ENCODE measurements at places on chromosomes 1 and 21. TPM values are rescaled to one million over a fixed set of nuclear protein-coding genes. Genes with fewer than 3 reads are reported as not detected.

- H3K4me1 ChIP-seq: no peaks in the 10 kb centered on the region
- H3K27me3 ChIP-seq: peaks cover 31% of the 10 kb centered on the region
- H3K27ac ChIP-seq: no peak overlapping the region
- DNase-seq: no peak
- H3K4me3 ChIP-seq: no peak overlapping the region
- H3K36me3 ChIP-seq: no peaks in the 10 kb centered on the region
These were observed 172.4 kb downstream of the CACNA1E start for GRCh38 chr1:181655756-181656155.

DNA sequence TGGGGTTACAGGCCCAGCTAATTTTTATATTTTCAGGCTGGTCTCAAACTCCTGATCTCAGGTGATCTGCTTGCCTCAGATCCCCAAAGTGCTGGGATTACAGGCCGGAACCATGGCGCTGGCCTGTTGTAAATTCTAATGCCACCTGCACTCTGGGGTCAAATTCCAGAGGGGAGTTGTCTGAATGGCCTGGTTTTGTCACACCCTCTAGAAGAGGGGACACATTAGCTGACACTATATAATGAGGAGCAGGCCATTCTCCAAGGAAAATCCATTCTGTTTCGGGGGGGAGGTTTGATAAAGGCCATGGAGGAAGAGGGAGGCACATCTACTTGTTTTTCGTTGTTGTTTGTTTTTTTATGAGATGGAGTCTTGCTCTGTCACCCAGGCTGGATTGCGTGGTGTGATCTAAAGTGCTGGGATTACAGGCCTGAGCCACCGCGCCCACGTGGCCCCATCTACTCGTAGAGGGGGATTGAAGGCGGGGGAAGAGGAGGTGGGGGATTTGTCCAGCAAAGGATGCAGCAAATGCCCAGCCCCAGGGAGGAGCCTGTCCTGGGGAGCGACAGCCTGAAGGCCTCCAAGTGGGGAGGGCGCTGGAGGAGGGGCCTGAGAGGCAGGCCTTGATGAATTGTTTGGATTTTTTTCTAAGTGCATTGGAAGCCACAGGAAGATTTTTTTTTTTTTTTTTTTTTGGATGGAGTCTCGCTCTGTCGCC, 78.4 kb upstream of the SLC45A1 start:
- H3K27ac ChIP-seq: no peak overlapping the region
- H3K36me3 ChIP-seq: no peaks in the 10 kb centered on the region
- no peak for DNase-seq
- H3K4me1 ChIP-seq: no peaks in the 10 kb centered on the region
- H3K4me3 ChIP-seq: no peak overlapping the region
- peaks cover 25% of the 10 kb centered on the region for H3K27me3 ChIP-seq

ADGRL4 gene
- total RNA-seq: 19.3 TPM

- no peak overlapping the region for H3K27ac ChIP-seq
- no peaks in the 10 kb centered on the region for H3K27me3 ChIP-seq
- no peak for DNase-seq
- H3K4me1 ChIP-seq: peaks cover 41% of the 10 kb centered on the region
These were observed 2.0 kb upstream of the UTP25 start for GRCh38 chr1:209825591-209826434.

- H3K36me3 ChIP-seq: no peaks in the 10 kb centered on the region
- no peak overlapping the region for H3K27ac ChIP-seq
- no peak for DNase-seq
- no peak overlapping the region for H3K4me3 ChIP-seq
- no peaks in the 10 kb centered on the region for H3K4me1 ChIP-seq
These were observed 22.6 kb downstream of the FOXD2 start for GRCh38 chr1:47460456-47460855.

DNA sequence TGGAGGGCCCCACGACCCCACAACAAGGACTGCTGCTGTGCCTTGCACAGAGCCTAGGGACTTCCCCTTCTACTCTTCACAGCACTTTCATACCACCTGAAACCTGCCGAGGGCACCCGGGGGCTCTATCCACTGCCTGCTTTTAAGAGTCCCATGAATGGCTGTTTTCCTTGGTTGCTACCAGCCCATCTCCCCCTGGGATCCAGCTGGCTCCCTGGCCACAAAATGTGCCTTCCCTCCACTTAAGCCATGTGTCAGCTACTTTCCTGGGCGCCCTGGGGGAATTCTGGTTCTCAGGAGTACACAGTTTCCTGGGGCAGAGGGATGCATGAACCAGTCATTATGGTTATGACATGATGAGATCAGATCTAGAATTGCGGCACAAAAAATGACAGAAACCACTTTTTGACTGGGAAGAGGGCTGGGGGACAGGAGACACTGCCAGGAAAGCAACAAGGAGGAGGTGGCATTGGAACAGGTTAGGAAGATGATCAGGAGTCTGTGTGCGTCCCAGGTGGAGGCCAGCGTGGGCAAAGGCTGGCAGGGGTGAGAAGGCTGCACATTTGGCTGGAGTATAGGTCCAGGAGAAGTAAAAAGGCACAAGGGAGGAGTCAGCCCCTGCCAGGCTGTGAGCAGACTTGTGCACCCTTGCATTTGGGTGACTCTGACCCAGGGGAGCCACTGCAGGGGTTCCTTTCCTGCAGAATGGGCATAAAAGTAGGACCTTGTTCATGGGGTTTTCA, 3.2 kb upstream of the TNFRSF8 start:
- peaks cover 9% of the 10 kb centered on the region for H3K4me1 ChIP-seq
- H3K36me3 ChIP-seq: no peaks in the 10 kb centered on the region
- H3K4me3 ChIP-seq: no peak overlapping the region

DNA sequence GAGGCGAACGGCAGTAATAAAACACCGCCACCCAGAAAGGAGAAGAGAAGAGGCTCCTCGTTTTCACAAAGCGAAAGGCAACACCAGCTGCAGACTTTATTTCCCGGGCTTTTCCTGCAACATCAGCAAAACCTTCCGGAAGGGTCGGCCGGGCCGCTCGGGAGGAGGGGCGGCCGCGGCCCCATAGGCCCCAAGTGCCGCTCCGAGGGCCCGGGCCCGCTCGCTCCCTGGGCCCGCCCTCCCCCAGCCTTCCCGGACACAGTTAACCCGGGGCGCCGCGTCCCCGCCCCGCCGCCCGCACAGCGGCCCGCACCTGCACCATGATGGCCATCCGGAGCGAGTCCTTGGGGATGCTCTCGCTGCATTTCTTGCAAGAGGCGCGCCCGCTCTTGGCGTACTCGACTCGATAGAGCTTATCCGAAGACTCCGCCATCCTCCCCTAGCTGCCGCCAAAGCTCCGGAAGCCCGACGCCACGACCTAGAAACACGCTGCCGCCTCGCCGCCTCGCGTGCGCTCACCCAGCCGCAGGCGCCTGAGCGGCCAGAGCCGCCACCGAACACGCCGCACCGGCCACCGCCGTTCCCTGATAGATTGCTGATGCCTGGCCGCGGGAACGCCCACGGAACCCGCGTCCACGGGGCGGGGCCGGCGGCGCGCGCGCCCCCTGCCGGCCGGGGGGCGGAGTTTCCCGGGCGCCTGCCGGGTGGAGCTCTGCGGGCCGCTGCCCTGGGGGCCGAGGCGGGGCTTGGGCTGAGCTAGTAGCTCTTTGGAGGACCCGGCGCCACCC, at the start of gene PARP1:
TSS of gene PARP1 (minus strand) at position 597 of the 788 bp plus-strand sequence. CDS start at position 433, 164 bp downstream.
- no peaks in the 10 kb centered on the region for H3K36me3 ChIP-seq
- H3K4me1 ChIP-seq: peaks cover 52% of the 10 kb centered on the region
- H3K27ac ChIP-seq: peak within 1 kb of the TSS; percentile 93
- peak; percentile 90 for DNase-seq
- peak within 1 kb of the TSS; percentile 94 for H3K4me3 ChIP-seq
- no peaks in the 10 kb centered on the region for H3K27me3 ChIP-seq

DNA sequence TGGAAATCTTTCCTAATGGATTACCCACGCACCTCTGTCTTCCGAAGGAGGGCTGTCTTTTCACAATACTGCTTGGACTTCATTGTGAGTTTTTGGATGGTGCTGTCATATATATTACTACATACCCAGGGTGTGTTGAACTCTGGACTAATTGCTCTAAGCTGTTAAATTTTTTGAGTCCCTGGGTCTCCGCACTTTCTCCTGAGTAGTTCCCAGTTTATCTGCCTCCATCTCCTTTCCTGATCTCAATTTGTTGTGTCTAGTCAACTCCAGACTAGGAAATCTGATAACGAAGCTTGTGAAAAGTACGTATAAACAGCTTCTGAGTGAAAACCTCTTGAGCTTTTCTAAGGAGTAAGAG, 211.1 kb downstream of the ROR1 start:
- H3K4me3 ChIP-seq: no peak overlapping the region
- H3K27ac ChIP-seq: no peak overlapping the region
- no peaks in the 10 kb centered on the region for H3K27me3 ChIP-seq
- no peak for DNase-seq
- peaks cover 44% of the 10 kb centered on the region for H3K4me1 ChIP-seq

- H3K4me3 ChIP-seq: no peak overlapping the region
- peaks cover 35% of the 10 kb centered on the region for H3K4me1 ChIP-seq
- no peaks in the 10 kb centered on the region for H3K36me3 ChIP-seq
- peak overlapping the region; percentile 79 for H3K27ac ChIP-seq
These were observed 99.4 kb downstream of the TSEN15 start for GRCh38 chr1:184150776-184151531.

GRCh38 chr1:109812691-109813393, 49.1 kb upstream of the EPS8L3 start:
- H3K4me3 ChIP-seq: no peak overlapping the region
- no peaks in the 10 kb centered on the region for H3K27me3 ChIP-seq
- DNase-seq: no peak
- H3K27ac ChIP-seq: no peak overlapping the region
- H3K4me1 ChIP-seq: peaks cover 9% of the 10 kb centered on the region

GRCh38 chr1:229661022-229661877, 35.2 kb downstream of the URB2 start:
- H3K27ac ChIP-seq: no peak overlapping the region
- no peaks in the 10 kb centered on the region for H3K27me3 ChIP-seq
- no peak overlapping the region for H3K4me3 ChIP-seq
- H3K4me1 ChIP-seq: peaks cover 5% of the 10 kb centered on the region

DNA sequence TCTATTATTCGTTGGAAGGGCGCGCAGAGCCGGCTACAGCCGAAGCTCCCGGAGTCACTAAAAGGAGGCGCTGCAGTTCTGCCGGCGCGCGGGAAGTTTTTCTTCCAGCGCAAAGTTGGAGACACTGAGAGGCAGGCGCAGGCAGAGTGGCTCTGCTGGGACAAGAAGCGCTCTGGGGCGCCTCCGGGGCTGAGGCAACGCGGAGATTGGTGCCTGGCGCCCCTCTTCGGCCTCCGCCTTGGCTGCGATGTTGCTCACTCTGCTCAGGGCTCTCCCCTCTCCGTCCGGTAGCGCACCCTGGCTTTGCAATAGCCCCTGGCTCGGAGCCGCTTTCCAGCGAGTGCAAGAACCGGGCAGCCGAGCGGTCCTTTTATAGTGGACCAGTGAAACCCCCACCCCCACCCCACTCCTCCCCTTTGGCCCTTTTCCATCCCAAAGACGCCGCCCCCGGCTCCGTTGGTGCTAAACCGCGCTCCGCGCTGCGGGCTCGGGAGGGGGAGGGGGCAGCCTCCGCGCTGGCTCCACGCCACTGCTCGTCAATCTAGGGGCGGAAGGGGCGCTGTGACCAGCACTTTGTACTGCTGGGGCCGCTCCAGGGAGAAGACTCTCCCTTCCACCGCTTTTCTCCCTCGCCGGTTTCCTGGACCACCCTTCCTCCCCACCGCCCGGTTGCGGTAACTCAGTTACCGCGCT, at the start of gene ADAMTS1:
TSS of gene ADAMTS1 (minus strand) at position 344 of the 693 bp plus-strand sequence. CDS start 455 bp downstream, outside the sequence.
- no peaks in the 10 kb centered on the region for H3K27me3 ChIP-seq
- DNase-seq: peak; percentile 92
- H3K27ac ChIP-seq: peak within 1 kb of the TSS; percentile 99
- peak within 1 kb of the TSS; percentile 94 for H3K4me3 ChIP-seq
- peaks cover 24% of the 10 kb centered on the region for H3K36me3 ChIP-seq

DNA sequence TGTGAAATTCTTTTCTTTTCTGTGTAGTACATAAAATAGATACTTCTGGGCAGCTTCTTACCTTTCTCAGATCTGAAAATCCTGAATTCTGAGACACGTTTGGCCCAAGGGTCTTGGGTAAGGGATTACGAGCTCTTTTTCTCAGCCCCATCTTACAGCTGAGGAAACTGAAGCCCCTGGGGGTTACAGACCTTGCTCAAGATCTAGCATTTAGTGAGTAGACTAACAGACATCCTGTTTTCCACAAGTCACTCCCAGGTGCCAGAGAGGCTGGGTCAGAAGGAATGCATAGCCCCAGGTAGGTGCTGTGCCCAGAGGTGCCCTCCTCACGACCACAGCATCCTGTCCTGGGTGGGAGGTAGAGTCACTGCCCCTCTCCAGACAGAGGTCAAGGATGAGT, 13.2 kb upstream of the CREG1 start:
- H3K36me3 ChIP-seq: no peaks in the 10 kb centered on the region
- no peak overlapping the region for H3K27ac ChIP-seq
- peaks cover 41% of the 10 kb centered on the region for H3K4me1 ChIP-seq
